ENCODE measurements at places on chromosomes 2 and 18.
A peak's percentile ranks its signal among the peaks of the same experiment; 100 is the strongest.

DNA sequence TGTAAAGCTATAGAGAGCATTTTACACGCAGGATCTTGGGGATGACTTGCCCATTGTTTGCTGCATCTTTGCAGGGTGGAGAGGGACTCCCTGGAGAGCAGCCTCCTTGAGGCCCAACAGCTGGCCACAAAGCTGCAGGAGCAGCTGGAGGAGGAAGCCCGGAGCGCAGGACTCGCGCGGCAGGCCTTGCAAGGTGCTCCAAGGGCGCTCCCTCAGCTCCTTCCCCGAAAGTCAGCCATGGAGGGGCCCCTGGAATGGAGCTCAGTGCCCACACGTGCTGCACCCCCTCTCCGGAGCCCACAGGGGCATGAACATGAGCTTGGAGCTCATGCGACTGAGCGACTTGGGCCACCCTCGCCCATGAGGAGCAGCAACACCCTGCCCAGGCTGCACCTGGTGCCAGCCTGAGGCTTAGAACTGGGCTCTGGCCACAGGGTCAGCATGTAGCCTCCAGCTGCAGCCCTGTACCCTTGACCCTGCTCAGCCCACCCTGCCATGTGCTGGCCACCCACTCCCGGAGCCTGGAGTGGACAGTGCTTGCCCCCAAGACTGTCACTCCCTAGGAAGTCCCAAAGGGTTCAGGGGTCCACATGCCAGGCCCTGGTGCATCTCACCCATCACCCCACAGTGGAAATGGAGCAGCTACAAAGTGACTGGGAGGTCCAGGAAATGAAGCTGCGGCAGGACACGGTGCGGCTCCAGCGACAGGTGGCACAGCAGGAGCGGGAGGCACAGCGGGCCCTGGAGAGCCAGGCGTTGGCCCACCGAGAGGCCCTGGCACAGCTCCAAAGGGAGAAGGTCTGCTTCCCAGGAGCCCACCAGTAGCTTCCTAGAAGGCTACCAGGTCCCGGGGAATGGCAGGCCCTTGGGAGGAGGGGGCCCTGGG, 43.0 kb downstream of the CROCC2 start:
- DNase-seq, result peak; percentile 2

DNA sequence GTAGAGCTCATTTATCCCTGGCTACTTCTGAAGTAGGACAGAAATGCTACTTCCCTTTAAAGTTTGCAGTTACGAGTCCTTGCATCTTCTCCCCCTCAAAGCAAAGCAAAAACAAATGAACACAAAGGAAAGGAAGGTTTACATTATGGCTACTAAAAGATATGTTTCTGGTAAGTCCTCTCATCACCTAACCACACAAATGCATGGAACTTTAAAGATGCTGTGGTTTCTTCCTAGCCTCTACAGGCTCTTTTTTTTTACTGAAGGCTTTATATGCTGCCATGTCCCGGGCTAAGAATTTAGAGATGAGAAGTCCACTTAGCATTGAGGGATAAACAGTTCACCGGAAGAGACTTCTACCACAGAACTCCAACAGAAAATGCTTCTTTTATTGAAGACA, 291.2 kb downstream of the SS18 start:
- DNase-seq, result no peak

DNA sequence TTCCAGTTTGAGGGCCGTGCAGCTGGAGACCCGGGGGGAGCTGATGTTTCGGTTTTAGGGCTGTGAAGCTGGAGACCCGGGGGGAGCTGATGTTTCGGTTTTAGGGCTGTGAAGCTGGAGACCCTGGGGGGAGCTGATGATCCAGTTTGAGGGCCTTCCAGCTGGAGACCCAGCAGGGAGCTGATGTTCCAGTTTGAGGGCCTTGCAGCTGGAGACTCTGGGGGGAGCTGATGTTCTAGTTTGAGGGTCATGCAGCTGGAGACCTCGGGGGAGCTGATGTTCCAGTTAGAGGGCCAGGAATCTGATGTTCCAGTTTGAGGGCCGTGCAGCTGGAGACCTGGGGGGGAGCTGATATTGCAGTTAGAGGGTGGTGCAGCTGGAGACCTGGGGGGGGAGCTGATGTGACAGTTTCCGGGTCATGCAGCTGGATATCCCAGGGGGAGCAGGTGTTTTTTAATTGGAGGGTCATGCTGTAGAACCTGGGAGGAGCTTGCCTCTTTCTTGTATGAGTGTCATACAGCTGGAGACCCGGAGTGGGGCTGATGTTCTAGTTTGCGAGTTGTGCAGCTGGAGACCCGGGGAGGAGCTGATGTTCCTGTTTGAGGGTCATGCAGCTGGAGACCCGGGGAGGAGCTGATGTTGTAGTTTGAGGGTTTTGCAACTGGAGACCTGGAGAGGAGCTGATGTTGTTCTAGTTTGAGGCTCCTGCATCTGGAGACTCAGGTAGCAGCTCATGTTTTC, 153.2 kb downstream of the RTP5 start:
- no peak for DNase-seq

DNA sequence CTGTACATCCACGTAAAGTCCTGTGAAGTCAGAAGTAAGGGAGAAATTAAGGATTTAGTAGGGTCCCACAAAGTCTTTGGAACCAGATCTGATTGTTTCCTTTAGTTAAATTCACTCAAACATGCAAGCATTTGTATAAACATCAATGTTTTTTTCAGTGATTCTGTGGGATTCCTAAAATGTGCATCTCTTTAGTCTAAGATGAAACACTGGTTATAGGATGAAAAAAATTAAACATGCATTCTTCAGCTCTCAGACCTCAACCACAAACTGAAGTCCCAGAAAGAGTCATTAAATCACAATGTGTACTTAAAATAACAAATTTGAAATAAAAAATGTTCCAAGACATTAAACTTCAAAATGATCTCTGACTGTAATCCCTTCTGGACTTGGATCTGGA, 76.5 kb upstream of the APCDD1 start:
- no peak for DNase-seq

- DNase-seq, result no peak
Observed at GRCh38 chr2:10655074-10655473, 34.7 kb downstream of the NOL10 start.

DNA sequence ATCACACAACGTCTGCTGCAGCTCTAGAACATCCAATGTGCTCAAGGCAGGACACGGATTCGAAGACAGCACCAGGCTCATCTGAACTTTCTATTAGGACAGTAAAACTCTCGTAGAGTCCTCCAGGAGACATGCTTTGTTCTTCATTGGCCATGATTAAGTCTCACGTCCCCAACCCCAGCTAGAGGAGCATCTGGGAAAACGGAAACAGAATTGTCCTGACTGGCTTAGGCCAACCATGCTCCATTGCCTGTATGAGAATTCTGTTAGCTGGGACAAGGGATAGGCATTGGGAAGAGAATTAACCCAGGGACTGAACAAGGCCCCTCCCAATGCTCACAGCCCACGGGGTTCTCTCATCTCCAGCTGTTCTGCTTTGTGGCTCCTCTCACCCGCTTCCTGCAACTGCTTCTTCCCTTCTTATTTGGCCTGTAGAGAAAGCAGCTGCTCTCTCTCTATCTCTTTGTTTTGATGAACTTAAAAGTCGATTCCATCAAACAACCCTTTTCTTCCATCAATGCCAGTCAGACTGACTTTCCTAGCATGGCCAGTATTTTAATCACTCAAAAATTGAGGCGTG, 75.6 kb downstream of the C1QL2 start:
- DNase-seq, result no peak

- DNase-seq, result no peak
Observed at GRCh38 chr2:55912926-55913325, 10.7 kb downstream of the EFEMP1 start.

DNA sequence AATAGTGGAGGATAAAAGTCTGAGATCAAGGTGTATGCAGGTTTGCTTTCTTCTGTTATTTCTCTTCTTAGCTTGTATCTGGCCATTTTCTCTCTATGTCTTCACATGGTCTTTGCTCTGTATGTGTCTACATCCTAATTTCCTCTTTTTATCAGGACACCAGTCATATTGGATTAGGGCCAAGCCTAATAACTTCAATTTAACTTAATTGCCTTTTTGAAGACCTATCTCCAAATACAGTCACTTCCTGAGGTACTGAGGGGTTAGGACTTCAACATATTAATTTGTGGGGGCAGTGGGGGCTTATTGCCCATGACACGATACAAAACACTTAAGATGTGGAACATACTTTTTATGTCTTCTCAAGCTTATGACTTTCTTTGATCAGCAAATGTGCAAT, 632.9 kb upstream of the CELF4 start:
- DNase-seq, result no peak

GRCh38 chr18:55014095-55014494, 54.8 kb upstream of the CCDC68 start:
- no peak for DNase-seq

DNA sequence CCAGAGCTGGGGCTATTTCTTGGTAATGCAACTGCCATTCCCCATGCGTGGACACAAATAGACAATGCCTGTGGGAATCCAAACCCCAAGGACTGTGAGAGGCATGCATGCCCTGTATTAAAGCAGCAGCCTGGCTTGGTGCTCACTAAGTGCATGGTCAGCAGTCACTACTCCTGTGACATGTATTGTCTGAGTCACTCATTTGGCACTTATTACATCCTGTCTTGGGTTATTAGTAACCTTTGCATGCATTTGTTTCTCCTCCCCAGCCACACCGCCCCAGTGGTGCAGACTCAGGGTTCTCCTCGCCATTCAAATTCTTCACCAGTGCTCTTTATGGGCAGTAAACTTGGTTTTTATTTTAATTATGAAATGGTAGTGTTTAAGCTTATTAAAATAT, 30.2 kb downstream of the PRKCE start:
- DNase-seq, result no peak

GRCh38 chr2:867296-867695, 83.4 kb upstream of the SNTG2 start:
- DNase-seq, result no peak

DNA sequence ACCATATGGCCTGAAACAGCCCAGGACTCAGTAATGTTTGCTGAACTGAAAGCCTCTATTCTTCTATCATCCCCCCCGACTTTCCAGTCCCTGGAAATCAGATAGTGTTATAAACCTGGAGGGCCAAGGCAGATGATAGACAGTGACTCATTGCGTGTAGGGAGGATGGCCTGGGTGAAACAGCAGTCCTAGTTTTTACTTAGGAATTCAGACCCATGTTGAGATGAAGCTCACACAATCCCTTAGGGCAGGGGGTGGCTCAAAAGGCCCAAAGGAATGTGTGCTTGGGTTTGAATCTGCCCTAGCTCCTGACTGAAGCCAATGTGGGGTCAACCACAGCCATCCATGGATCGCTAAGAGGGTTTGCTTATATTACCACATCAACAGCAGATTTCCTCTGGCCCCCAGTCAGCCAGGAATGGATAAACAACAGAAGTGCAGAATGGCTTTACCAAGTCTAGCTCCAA, 43.9 kb upstream of the STPG4 start:
- no peak for DNase-seq

GRCh38 chr18:8813611-8814010, 108.3 kb downstream of the MTCL1 start:
- no peak for DNase-seq

GRCh38 chr2:233053928-233054784, 6.0 kb upstream of the INPP5D start:
- DNase-seq, result peak; percentile 56

GRCh38 chr2:228367356-228367755, 185.9 kb upstream of the SPHKAP start:
- no peak for DNase-seq

DNA sequence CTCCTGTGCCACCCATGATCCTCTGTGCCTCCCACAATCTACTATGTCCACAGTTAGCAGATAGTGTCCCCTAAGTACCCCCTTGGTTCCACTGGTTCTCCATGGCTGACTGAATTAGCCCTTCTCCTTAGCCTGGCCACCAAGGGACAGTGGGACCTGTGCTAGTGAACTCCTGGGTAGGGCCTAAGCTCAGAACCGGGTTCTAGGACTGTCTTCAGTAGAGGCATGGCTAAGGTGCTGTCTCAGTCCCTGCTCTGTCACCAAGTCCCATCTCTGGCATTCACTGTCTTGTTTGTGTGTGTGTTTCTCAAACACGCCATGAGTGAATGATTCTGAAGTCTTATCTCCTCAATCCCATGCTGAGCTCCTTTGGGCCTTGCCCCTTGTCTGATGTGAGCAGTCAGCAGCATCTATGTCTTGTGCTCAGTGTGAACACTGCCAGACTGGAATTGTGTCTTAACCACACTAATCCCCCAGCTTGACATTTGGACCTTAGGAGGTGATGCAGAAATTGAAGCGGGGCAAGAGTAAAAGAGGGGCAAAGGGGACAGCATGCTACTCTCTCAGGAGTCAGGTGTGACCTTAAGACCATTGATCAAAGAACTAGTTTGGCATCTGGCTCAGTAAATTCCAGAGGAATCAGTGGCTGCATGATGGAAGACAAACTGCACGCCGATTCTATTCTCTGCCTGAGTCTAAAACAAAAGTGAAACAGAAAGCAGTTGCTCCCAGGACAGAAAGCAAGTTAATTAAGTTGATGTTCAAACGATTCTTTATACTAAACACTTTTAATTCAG, 190.5 kb downstream of the ALPK2 start:
- DNase-seq, result no peak

GRCh38 chr2:224561234-224562005, 23.7 kb downstream of the CUL3 start:
- no peak for DNase-seq

GRCh38 chr18:2511451-2511850, 59.9 kb downstream of the METTL4 start:
- no peak for DNase-seq

GRCh38 chr2:86482034-86482433, 40.9 kb downstream of the KDM3A start:
- DNase-seq, result no peak

DNA sequence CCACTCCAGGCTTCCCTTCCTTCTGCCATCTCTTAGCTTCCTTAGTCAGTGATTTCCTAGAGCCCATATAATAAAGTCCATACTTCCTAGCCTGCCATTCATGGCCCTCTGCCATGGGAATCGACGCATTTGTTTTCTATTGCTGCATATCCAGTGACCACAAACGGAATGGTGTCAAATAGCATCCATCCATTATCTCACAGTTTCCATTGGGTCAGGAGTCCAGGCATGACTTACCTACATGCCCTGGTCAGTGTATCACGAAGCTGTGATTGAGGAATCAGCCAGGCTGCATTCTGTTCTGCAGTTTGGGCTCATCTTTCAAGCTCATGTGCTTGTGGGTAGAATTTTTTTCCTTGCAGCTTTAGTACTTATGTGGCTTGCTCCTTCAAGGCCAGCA, 209.7 kb upstream of the EPAS1 start:
- DNase-seq, result no peak

GRCh38 chr2:66901344-66901743, 466.4 kb downstream of the MEIS1 start:
- DNase-seq, result no peak

GRCh38 chr2:30487603-30488002, 40.6 kb downstream of the LCLAT1 start:
- no peak for DNase-seq

GRCh38 chr2:182404975-182405561, 21.8 kb downstream of the PDE1A start:
- no peak for DNase-seq

DNA sequence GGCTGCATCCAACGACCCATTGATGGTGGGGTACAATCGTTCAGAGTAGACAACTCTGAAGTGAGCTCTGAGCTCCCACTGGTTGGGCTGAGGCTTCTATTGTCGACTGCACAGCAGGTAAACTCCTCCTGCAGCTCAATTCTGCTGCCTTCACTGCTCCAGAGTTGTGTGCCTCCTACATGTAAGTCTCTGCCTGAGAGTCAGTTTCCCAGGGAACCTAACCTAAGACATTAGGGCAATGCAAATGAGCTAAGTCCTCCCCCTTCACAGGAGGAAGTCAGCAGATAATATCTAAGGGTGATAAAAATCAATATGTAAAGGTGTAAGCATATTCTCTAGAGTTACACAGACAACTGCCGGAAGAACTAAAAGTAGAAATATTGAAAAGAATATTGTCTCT, 22.5 kb upstream of the ACYP2 start:
- DNase-seq, result no peak

- DNase-seq, result no peak
Observed at GRCh38 chr2:45606796-45607195, 4.3 kb downstream of the SRBD1 start.

Data from activated T-helper 1 cell treated with anti-CD3 and anti-CD28 coated beads, Interleukin-2, amount 50 U/mL, for 16 hours (primary cell).